CD4-positive, alpha-beta T cell treated with Interleukin-4 for 4 hours (primary cell): ENCODE measurements at places on chromosomes 12 and 14.

- DNase-seq = peak; percentile 96
Observed at GRCh38 chr12:13196130-13196921, at the start of gene EMP1. EMP1 (plus strand) TSS chr12:13196726; CDS start chr12:13211511, 14,785 bp downstream.

- no peak for DNase-seq
Observed at GRCh38 chr12:110186059-110186458, 61.9 kb downstream of the IFT81 start.

DNA sequence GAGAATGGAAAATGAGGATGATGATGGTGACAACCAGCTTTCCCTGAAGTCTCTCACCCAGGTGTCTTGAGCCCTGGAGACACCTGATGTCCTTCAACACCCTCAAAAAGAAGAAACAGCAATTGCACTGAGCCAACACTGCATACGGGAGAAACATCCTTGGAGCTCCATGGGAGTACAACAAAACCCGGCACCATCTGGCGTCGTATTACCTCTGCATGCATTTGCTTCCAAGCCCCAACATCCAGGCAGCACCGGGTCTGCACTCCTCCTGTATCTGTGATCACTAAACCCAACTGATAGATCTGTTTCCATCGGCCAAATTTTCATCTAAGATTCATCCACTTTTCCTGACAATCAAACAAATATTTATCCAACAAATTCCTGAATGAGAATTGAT, 249.9 kb downstream of the DPF3 start:
- DNase-seq = no peak

DNA sequence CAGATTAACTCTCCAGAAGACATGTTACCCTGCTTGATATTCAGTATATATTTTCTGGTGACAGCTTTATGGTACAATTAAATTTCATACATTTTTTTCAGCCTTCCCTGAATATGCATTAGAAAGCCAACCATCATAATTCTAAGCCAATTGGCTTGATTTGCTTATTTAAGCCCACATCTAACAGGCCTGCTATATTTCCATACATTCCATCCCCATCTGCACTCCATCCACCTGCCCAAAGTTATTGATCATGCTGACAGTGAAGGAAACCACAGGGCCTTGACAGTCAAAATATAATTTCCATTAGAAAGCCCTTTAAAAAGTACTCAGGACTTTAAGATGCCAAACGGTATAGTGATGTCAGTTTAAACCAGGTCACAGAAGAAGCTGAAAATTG, 164.3 kb downstream of the GXYLT1 start:
- DNase-seq = no peak

GRCh38 chr12:13670285-13670866, 311.0 kb downstream of the GRIN2B start:
- DNase-seq = no peak

DNA sequence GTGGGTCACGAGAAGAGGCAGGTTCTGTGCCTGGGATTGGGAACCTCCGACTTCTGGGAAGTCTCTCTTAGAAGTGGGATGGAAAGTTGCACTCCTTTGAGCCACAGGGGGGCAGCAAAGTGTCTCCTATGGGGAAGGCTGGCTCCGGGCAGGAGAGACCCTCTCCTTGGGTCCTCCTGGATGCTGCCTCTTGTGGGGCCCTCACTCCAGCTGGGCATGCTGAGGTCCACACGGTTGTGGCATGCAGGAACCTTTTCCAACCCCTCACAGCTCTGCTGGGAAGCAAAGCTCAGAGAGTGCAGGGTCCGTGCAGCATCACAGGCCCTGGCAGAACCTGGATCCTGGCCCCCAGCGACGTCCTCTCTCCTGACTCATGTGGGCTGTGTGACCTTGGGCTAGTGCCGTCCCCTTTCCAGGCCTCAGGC, 17.4 kb downstream of the SDSL start:
- no peak for DNase-seq

- DNase-seq = no peak
Observed at GRCh38 chr14:95136631-95137030, 20.7 kb downstream of the DICER1 start.

DNA sequence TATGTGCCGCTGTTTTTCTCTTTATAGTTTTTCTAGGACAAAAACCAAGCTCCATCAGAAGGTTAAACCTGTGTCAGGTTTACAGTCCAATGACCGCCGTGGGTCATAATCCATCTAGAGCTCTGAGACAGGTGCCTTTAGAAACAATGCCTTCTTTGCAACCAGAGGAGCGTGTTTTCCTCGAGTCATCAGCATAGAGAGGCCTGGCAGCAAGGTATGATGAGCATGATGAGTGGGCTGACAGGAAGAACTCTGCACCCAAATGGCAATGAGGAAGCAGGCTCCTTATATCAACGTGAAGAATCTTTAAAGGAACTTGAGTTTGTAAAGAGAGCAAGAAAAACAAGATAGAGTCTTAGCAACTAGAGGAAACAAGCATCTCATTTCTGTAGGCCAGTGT, 60.5 kb upstream of the NUDT4 start:
- DNase-seq = no peak

DNA sequence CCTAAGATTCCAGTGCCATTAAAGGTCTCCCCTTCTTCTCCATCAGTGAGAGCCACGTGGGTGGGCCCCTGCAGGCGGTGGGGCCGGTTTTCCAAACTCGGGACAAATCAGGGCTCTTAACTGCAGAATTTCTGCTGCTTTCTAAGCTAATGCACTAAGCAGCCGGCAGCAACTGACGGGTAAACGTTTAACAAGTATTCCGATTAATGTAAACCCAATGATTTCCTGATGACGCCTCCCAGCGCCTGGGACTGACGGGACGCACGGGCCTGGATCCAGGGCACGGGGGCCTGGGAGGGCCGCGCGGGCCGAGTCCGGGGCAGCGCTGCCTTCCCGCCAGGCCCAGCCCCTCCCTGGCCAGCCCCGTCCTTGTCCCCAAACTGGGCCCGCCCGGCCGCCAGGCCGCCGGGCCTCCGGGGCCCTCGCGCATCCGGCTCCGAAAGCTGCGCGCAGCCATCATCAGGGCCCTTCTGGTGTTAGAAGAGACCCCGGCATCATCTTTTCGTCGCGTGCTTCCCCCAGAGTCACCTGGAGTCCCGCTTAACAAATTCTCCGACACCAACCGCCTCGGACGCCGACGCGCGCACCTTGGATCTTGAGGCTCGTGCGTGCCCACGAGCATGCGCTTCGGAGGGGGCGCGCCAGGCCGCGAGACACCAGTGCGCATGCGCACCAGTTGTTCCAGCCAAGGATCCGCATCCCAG, at the start of gene MLH3:
Gene MLH3 (minus strand): TSS at position 616 of the 704 bp plus-strand sequence. CDS start 1,812 bp downstream, outside the sequence.
- peak; percentile 63 for DNase-seq

DNA sequence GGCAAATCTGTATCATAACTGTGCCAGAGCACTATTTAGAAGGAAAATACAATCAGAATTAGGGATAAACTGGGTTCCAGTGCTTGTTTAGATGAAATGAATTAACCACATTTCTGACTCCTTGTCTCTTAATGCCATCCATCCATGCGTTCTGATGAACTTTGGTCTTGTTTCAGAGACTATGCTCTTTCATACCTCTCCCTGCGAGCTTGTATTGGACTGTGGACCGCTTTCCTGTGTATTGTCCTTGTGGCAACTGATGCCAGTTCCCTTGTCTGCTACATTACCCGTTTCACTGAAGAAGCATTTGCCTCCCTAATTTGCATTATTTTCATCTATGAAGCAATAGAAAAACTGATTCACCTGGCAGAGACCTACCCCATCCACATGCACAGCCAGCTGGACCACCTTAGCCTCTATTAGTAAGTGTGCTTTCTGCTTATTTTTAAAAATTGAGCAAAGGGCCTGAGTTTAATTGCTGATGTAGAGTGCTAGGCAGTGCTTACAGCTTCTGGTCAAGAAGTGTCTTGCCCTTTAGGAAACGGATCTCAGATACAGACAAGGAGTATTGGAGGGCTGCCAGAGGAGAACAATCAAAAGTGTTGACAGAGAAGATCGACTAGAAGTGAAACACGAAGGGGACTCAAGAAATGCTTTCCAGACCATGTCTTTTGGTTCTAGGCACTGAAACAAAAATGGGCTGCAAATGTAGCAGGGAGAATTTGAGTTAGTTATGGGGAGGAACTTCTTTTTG, 46.7 kb downstream of the SLC4A8 start:
- no peak for DNase-seq

DNA sequence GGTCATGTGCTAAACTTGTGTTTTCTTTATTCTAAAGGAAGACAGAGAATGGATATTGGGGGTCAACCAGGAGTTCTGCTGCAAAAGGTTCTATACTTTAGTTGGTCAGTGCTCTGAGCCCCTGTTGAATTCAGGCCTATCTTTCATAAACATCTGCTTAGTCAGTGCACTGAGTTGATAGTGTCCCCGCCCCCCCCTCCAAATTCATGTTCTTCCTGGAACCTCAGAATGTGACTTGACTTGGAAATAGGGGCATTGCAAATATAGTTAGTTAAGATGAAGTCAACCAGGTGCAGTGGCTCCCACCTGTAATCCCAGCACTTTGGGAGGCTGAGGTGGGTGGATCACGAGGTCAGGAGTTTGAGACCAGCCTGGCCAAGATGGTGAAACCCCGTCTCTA, 23.3 kb downstream of the CHST11 start:
- DNase-seq = no peak

GRCh38 chr12:127723251-127723650, 543.7 kb upstream of the TMEM132C start:
- no peak for DNase-seq

DNA sequence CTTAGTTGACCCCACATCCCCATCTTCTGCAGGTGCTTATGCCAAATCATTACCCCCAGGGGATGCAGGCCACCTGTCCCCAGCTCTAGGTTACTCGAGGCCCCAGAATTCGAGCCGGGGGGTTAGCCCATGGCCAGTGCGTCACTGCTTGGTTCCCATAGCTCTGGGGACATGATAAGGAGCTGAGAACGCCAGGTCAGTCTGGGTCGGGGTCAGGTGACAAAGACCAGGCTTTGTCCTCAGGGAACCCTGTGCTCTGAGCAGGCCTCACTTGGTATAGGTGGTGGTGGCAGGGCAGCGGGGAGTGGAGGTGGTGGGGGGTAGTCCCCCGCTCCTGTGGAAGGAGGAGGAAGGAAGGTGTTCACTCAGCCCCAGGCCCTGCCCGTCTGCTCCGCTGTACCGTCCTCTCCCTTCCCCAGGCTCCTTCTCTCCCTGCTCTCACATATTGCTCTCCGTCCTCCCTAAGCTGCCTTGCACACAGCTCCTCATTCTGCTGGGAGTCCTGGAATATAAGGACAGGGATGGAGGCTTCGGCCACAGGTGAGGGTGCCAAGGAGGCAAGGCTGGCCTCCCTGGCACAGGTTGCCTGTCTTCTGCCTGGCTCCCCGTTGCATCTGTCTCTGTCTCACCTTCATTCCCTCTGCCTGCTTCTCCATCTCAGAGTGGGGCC, 2.0 kb upstream of the MYH6 start:
- DNase-seq = no peak

DNA sequence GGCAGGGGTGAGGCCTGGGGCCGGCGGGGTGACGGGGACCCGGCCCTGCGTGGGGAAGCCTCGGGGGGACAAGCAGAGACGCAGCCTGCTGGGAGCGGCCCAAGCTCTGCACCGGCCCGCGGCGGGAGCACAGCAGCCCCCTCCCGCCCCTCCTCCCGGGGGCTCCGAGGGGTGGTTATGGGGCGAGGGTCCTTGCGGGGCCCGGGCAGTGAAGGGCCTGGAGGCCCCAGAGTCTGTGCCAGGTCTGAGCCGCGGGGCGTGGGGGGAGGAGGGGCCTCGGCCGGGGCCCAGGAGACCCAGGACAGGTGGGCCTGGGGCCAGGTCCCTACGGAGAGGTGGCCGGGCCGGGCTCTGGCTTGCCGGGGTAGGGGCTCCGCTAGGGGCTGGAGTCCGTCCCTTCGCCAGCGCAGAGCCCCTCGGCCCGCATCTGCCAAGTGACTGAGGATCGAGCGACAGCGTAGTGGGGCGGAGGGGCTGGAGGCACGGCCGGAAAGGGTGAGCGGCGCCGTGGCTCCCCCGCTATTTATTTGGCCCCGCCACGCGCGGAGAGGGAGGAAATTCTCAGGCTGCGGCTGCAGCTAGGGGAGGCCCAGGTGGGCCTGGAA, 495 bp downstream of the TMEM121 start:
- no peak for DNase-seq

DNA sequence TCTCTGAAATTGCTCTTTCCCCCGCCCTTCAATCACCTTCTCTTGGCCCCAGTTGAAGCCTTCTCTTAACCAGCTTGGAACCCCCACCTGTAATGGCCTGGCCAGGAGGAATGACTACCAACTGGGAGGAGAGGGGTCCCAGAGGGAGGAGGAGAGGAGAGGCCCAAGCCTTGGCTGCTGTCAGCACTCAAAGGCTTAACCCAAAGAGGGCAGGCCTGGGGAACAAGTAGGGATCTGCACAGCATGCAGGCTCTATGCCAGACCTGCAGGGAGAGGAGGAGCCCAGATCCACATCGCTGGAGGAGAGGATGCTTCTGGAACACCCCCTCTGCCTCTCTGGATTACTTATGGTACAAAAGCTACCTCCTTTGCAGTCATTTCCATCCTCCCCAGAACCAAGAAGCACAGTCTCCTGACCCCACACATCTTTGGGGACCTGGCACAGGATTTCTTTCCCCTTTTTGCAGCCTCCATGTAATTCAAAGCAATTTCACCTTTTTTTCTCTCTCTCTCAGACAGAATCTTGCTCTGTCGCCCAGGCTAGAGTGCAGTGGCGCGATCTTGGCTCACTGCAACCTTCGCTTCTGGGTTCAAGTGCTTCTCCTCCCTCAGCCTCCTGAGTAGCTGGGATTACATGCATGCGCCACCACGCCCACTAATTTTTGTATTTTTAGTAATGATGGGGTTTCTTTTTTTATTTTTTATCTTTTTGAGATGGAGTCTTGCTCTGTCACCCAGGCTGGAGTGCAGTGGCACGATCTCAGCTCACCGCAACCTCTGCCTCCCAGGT, 6.2 kb downstream of the RARG start:
- no peak for DNase-seq

DNA sequence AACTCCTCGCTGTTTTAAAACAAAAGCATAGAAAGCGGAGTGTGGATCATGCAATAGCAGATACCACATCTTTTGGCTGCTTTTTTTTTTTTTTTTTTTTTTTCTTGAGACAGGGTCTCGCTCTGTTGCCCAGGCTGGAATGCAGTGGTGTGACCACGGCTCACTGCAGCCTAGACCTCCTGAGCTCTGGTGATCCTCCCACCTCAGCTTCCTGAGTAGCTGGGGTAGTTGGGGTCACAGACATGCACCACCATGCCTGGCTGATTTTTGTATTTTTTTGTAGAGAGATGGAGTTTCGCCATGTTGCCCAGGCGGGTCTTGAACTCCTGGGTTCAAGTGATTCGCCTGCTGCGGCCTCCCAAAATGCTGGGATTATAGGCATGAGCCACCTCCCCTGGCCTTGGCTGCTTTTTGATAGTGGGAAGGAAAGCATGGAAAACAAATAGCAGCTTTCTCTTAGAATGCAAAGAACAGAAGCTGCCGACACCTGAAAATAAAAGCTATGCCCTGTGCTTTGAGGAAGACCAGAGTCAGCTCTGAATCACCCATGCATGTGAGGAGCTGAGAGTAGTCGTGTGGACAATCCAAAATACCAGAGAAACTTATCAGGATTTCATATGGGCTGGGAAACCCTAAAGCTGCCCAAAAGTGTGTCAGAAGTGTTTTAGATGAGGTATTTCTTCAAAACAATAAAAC, 3.6 kb upstream of the ELK3 start:
- no peak for DNase-seq
